Dermis lymphatic vessel endothelial cell (primary cell): ENCODE measurements at places on chromosomes 6 and 20. TPM values are rescaled to one million over a fixed set of nuclear protein-coding genes. Genes with fewer than 3 reads are reported as not detected.

The RAMACL gene
- total RNA-seq: 2.3 and 3.6 TPM in 2 replicates

The DEF6 gene
- 0.33 and 1.5 TPM in 2 replicates for total RNA-seq

The STX7 gene
- 57.8 and 59.8 TPM in 2 replicates for total RNA-seq

The GPR6 gene
- not detected in 2 replicates for total RNA-seq

The FAM209B gene
- total RNA-seq: 0.22 TPM in 1 of 2 replicates, not detected in the other

The LY6G5C gene
- total RNA-seq: 1.4 and 1.5 TPM in 2 replicates
